ENCODE measurements at places on chromosomes 7 and 10.

GRCh38 chr10:78296785-78297184 is 263.1 kb downstream of the RPS24 start:
- no peak for DNase-seq

DNA sequence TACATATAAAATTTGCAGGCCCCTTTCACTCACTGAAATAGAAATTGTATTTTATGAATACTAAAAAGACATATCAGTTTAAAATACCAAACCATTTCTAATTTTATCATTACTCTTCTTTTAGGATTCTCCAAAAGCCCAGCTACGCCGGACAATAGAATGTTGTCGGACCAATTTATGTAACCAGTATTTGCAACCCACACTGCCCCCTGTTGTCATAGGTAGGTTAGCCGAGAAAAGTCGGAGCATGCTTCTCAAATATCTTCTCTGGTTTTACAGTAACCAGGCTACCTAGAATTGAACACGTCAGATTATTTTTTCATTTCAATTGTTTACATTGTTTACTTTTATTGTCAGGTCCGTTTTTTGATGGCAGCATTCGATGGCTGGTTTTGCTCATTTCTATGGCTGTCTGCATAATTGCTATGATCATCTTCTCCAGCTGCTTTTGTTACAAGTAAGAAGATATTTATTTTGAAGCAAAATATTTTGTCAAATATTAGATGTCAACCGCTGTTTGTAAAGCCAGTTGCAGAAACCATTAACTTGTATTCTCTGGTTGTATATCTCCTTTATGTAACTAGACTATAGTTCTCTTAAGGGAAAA is 57.6 kb downstream of the MMRN2 start:
- peak; percentile 16 for DNase-seq

DNA sequence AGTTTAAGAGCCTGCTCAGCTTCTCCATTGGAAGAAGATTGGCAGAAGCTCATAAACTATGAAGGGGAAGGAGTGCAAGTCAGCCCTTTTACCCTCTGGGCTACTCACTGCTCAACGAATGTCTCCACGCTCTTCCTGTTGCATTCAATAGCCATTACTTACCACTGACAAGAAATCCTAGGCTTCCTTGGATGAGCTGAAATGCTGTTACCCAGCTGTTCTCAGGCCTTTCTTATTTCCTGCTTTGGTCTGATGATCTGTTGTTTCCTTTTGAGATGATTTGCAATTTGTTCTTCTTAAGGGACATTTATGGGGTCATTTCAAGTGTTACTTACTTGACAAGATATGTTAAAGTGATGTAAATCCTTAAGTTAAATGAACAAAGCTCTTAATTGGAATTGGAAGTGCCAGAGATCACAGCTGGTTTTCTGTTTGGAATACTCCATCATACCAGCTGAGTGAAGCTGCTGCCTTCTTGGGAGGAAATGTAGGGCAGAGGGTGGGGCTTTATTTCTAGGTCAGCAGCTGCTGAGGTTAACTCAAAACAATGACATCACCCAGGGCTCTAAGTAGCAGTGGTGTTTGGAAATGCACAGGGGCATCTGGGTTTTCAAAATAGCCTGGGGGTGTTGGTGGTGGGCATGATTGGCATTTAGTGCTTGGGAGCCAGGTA is 170.0 kb downstream of the PRKCQ start:
- peak; percentile 36 for DNase-seq

DNA sequence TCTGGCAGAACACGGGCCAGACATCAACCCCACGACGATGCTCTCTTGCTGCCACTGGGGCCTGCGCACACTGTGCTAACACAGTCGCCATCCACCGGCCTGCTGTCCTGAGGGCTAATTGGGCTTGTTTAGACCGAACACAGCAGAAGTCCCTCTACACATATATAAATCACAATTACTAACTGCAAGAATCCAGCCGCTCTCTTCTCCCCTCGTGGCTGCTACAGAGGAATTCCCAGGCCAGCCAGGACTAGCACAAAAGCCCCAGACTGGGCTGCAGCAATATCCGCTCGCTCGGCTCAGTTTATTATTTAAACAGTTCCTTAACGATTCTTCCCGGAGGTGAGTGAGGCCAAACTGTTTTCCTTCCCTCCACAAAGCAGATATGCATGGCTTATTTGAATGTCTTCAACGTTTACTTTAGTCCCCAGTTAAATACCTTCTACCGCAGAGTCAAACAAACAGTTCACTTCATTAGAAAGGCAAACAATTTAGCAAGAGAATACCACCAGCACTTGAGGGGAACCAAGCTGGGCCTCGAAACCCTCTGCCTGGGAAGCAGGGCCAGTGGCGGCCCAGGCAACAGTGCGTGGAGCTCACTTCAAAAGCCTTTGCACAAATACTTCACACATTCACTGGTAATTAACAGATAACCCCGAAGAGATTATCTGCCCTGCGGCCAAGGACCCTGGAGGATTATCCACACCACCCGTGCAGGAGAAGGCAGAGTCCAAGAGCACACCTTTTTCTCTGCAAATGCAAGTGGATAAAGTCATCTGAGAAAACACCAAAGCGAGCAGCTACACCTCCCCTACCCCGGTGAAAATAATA is 145.3 kb downstream of the GLI3 start:
- DNase-seq, result no peak

DNA sequence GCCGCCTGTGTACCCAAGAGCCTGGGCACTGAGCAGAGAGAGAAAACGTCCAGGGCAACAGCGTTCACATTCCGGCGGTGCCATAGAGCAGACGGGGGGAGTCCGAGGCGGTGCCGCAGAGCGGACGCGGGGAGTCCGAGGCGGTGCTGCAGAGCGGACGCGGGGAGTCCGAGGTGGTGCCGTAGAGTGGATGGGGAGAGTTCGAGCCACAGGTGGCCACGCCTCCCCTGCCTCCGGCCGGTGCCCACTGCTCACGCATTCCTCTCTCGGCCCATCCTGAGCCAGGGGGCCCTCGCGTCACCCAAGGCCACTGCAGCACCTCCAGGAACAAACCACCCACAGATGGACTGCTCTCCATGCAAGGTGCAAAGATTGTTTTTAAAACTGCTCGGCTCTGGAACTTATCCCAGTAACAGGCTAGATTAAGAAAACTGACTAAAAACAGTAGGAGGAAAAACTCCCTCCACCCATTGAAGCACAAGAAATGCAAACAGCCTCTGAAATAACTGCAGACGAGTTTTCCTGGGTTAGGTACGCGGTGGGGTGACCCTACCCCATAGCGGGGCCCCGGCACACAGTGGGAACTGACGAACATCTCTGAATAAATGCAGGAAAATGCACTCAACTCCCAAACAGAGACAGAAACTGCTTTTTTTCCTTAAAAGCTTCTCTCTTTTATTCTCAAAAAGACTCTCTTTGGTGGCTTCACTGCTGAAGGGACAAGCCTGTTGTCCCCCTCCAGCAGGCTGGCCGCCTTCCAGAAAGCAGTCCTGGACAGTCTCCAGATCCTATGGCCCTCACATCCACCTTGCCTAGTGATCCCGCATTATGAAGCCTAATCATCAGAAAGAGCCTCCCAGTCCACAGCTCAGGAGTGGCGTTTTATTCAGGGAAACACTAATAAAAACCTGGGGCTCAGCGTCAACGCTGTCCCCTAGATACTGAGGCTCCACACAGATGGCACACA is 55.9 kb downstream of the DIP2C start:
- DNase-seq, result no peak

DNA sequence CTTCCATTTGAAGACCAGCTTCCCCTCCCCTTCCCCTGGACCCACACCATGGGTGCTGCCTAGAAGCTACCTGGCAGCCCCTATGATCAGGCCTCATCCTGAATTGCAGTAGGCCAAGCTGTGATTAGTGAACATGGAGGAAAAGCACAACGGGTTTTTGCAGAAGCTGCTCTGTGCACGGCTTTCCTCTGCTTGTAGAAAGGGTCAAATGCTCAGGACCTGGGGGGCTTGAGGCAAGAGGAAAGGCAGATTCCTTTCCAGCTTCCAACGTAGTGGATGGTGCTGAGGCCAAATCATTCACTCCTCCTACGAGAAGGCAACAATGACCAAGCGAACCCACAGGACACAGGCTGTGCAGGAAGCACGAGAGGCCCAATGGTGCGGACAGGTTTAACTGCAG is 410.3 kb upstream of the SHH start:
- DNase-seq, result no peak

GRCh38 chr7:19119870-19120486 is 2.5 kb upstream of the TWIST1 start:
- DNase-seq, result no peak
